HepG2 (cell line): ENCODE measurements at places on chromosomes 7 and 10. TPM values are rescaled to one million over a fixed set of nuclear protein-coding genes. Genes with fewer than 3 reads are reported as not detected.

DNA sequence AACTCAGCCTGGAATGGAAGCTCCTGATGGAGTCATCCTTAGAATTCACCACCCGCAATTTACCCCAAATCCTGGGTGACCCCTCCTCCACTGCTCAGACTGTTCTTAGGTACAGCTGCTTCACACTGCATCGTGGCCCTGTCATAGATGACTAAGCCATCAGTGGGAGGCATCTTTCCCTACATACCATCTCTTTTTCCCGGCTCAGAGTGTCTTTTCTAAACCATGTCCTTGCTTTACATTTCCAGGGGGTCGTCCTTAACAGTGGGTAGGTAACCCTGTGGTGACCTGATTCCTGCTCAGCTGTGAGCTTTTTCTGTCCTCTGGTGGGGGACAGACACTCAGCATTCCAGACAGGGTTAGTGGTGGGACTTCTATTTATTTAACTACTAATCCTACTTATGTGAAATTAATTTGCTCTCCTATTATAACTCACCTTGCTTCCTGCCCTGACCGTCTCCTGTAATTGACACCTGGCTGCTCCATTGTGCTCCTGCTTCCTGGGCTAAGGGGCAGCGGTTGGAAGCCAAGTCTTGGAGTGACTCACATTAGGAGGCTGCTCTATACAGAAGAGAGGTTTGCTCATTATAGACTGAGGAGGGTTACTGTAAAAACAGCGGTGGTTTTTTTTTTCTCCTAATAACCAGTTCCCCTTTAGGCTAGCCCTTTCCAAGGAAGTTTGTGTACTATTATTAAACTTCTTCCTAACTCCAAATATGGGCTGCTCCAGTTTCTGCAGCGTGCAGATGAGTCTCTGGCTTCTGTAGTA is 40.6 kb downstream of the PYROXD2 start:
- H3K36me3 ChIP-seq: no peaks in the 10 kb centered on the region
- no peaks in the 10 kb centered on the region for H3K4me1 ChIP-seq
- H3K27ac ChIP-seq: no peak overlapping the region
- peaks cover 39% of the 10 kb centered on the region; the same call in 2 of the 3 replicates for H3K27me3 ChIP-seq
- no peak overlapping the region for H3K4me3 ChIP-seq

DNA sequence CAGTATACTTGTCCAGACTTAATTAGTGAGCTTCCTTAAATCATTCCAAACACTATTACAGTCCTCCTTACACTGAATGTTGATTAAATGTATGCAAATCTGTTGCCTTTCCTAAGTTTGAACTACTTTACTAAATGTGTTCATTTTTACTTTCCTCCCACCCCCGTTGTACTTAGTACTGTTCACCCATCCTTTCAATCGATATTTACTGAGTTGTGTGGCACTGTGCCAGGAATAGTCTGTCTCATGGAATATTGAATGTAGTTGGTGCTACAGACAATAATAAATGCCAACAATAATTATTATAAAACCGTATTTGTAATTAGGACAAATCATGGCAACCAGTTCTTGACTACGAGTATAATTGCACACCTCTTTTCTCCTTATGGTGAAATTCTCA is 335.7 kb downstream of the GPR37 start:
- H3K4me3 ChIP-seq: no peak overlapping the region
- H3K27me3 ChIP-seq: no peaks in the 10 kb centered on the region
- DNase-seq: no peak
- no peaks in the 10 kb centered on the region for H3K36me3 ChIP-seq
- H3K27ac ChIP-seq: no peak overlapping the region
- H3K4me1 ChIP-seq: no peaks in the 10 kb centered on the region

- H3K27ac ChIP-seq: peak overlapping the region; percentile 5
- H3K4me1 ChIP-seq: peaks cover 55% of the 10 kb centered on the region
- H3K36me3 ChIP-seq: peaks cover 12% of the 10 kb centered on the region; the same call in 1 of the 3 replicates
- DNase-seq: peak; percentile 78
- H3K4me3 ChIP-seq: no peak overlapping the region
These were observed 30.5 kb downstream of the IPMK start for GRCh38 chr10:58237014-58237834.

GRCh38 chr7:132065989-132066603 is 509.7 kb upstream of the PODXL start:
- DNase-seq: no peak
- H3K4me3 ChIP-seq: no peak overlapping the region
- no peaks in the 10 kb centered on the region for H3K4me1 ChIP-seq
- H3K27ac ChIP-seq: no peak overlapping the region

GRCh38 chr10:34280599-34281374 is 534.3 kb downstream of the PARD3 start:
- no peak overlapping the region for H3K27ac ChIP-seq
- no peaks in the 10 kb centered on the region for H3K27me3 ChIP-seq
- H3K36me3 ChIP-seq: no peaks in the 10 kb centered on the region
- H3K4me1 ChIP-seq: no peaks in the 10 kb centered on the region
- peak; percentile 29 for DNase-seq

DNA sequence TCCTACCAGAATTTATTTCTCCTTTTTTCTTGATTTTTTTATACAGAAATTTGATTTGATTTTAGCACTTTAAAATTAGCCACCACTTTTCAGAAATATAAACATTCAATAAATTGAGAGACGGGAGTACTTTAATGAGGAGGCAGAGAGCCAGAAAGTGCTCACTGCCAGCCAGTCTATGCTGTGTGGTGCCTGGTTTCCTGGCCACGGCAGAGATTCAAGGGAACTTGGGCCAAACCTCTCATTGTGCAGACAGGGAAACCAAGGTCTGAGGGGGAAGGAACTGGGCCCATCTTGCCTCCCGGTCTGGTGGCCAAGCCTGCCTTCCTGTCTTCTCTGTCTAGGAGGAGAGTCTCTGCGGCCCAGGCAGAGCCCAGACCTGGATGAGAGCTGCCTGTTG is 25.9 kb downstream of the ADAMTS14 start:
- H3K4me1 ChIP-seq: 0 out of 2 replicates have a peak, but pooled peaks cover 4% of the 10 kb centered on the region
- no peak overlapping the region for H3K27ac ChIP-seq
- no peaks in the 10 kb centered on the region; the same call in 1 of the 2 replicates for H3K27me3 ChIP-seq
- H3K4me3 ChIP-seq: no peak overlapping the region
- DNase-seq: no peak
- H3K36me3 ChIP-seq: no peaks in the 10 kb centered on the region

DNA sequence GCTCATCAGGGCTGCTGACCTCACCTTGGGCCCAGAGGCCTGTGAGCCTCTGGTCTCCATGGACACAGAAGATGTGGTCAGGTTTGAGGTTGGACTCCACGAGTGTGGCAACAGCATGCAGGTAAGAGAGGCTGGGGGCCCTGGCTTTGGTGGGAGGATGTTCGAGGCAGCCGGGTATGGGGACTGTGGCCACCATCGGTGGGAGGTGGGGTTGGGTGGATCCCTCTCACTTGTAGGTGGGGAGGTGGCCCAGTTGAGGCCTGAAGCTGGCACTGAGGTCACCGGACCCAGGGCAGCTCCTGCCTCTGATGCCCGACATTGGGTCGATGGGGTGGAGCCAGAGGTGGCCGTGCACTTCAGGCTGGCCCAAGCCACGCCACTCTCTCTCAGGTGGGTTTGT is 406 bp downstream of the ZP3 start:
- H3K27me3 ChIP-seq: peaks cover 24% of the 10 kb centered on the region; the same call in 2 of the 3 replicates
- H3K36me3 ChIP-seq: no peaks in the 10 kb centered on the region
- H3K27ac ChIP-seq: no peak overlapping the region
- H3K4me3 ChIP-seq: no peak overlapping the region

Gene CUBN
- 0.08 and 0.27 TPM in 2 replicates for total RNA-seq

Gene HECW1
- total RNA-seq: not detected in 2 replicates

Gene MYL7
- 1.7 and 1.8 TPM in 2 replicates for total RNA-seq

Gene DIP2C
- total RNA-seq: 2.2 and 2.7 TPM in 2 replicates
